ENCODE measurements at places on chromosomes 7 and 10.

GRCh38 chr10:36281831-36282331, 639.8 kb upstream of the FZD8 start:
- no peak for DNase-seq

DNA sequence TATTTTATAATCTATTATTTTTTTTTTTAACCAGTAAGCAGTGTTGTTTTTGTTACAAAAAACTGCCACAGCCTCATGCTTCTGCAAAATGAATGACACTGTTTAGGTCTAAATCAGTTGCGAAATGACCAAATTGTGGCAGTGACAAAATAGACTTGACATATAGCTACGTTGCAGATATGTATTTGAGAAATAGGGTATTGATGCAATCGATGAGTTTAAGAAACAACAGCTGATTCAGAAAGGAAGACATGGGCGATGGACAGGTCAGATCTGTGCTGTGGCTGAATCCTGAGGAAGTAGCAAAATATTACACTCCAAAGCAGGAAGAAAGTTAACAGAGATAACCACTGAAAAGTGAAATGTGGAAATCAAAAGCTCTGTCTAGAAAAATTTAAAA, 89.0 kb upstream of the STEAP4 start:
- DNase-seq: no peak

- DNase-seq: no peak
Measured at GRCh38 chr7:117889611-117890010, 16.4 kb upstream of the CTTNBP2 start.

GRCh38 chr7:134179036-134180011, 52.2 kb downstream of the LRGUK start:
- no peak for DNase-seq
